Natural killer cell treated with Interleukin-12 subunit alpha and Interleukin-12 subunit beta and Interleukin-15 and Interleukin-18, amount 100 ng/mL, for 72 hours (primary cell): ENCODE measurements at places on chromosomes 1 and 21. TPM values are rescaled to one million over a fixed set of nuclear protein-coding genes. Genes with fewer than 3 reads are reported as not detected.

DNA sequence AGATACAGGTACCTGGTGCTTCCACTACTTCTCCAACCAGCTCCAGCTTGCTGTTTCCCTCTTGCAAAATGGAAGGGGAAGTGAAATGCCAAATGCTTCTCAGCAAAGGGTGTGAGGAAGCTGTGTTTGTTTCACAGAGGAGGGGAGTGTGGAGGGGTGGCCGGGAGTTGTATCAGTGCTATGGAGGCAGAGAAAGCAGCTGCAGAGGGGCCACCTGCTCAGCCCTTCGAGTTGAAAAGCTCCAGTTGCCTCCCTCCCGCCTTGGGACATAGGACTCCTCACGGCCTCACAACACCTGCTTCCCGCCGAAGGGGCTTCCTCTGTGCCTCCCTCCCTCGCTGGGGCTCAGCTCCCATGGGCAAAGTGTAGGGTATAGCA, 12.1 kb upstream of the LINGO4 start:
- no peak overlapping the region for H3K4me3 ChIP-seq
- H3K4me1 ChIP-seq = peaks cover 45% of the 10 kb centered on the region
- peak; percentile 46 for DNase-seq

NBPF4 gene
- total RNA-seq = not detected

- peak; percentile 38 for DNase-seq
- H3K27ac ChIP-seq = peak overlapping the region; percentile 32
- no peak overlapping the region for H3K4me3 ChIP-seq
- no peaks in the 10 kb centered on the region for H3K36me3 ChIP-seq
- peaks cover 9% of the 10 kb centered on the region for H3K27me3 ChIP-seq
Measured at GRCh38 chr1:234533975-234534876, 55.2 kb upstream of the TARBP1 start.

GRCh38 chr1:227998374-227999055, 8.3 kb upstream of the WNT3A start:
- peak; percentile 51 for DNase-seq
- peaks cover 8% of the 10 kb centered on the region for H3K27me3 ChIP-seq
- H3K27ac ChIP-seq = no peak overlapping the region
- no peak overlapping the region for H3K4me3 ChIP-seq
- H3K4me1 ChIP-seq = no peaks in the 10 kb centered on the region

DYNLT4 gene
- total RNA-seq = not detected

DNA sequence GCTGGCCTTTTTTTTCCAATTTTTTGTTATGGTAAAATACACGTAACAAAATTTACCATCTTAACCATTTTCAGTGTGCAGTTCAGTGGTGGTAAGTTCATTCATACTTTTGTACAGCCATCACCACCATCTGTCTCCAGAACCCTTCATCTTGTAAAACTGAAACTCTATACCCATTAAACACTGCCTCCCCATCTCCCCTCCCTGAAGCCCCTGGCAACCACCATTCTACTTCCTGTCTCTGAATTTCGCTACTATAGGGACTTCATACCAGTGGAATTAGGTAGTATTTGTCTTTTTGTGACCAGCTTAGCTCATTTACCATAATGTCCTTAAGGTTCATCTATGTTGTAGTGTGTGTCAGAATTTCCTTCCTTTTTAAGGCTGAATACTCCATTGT, 8.7 kb downstream of the PKNOX1 start:
- H3K36me3 ChIP-seq = peaks cover 5% of the 10 kb centered on the region
- no peak for DNase-seq

DNA sequence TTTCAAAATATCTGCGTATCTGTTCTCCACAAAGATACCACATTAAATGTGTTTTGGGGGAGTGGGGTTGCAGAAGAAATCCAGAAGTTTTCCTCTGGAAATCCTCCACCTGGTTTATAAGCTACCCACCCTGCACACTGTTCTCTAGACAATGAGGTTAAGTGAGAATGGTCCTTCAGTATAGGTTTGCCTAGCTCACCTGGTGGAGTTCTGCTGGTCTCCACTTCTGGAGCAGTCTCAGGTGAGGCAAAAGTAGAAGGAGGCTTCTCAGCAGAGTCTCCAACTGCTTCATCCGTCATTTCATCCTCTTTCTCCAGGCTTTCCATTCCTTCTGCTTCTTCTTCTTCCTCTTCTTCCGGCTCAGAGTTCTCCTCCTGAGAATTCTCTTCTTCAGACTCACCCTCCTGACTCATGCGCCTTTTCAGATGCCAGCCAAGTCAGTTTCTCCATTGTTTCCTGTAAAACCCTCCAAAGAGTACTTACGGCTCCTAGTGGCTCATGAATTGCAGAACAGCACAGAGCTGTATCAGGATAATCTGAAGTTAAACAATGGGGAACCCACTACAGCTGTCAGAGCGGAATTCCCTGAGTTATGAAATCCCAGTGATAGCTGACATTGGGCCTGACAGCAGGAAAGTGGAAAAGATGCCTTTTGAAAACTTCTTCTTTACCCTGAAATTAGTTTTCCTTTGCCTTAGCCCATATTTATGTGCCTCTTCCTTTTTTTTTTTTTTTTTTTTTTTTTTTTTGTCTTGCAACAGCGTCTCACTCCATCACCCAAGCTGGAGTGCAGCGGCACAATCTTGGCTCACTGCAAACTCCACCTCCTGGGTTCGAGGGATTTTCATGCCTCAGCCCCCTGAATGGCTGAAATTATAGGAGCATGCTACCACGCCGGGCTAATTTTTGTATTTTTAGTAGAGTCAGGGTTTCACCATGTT, 38.5 kb downstream of the MSTO1 start:
- no peak overlapping the region for H3K4me3 ChIP-seq
- H3K36me3 ChIP-seq = no peaks in the 10 kb centered on the region
- H3K4me1 ChIP-seq = peaks cover 3% of the 10 kb centered on the region
- peaks cover 5% of the 10 kb centered on the region for H3K27me3 ChIP-seq
- H3K27ac ChIP-seq = no peak overlapping the region

MAB21L3 gene
- not detected for total RNA-seq

DNA sequence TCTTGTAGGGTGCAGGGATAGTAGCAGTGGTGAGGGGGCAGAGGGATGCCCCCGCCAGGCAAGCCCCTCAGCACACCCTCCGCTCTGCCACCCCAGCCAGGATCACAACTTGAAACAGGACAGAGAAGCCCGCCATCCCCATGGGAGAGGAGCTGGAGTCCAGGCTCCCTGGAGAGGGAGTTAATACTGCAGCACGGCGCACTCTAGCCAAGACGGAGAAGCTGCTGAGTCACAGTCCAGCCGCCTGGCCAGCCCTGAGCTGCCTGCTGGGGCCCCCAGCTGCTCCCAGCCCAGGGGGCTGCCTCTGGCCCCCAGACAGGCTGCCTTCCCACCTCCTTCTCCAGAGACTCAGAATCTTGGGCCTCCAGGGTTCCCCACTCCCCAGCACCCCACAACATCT, 87.2 kb downstream of the SYT2 start:
- H3K4me1 ChIP-seq = peaks cover 24% of the 10 kb centered on the region
- no peak overlapping the region for H3K27ac ChIP-seq
- H3K27me3 ChIP-seq = peaks cover 6% of the 10 kb centered on the region
- no peak for DNase-seq
- no peaks in the 10 kb centered on the region for H3K36me3 ChIP-seq

DNA sequence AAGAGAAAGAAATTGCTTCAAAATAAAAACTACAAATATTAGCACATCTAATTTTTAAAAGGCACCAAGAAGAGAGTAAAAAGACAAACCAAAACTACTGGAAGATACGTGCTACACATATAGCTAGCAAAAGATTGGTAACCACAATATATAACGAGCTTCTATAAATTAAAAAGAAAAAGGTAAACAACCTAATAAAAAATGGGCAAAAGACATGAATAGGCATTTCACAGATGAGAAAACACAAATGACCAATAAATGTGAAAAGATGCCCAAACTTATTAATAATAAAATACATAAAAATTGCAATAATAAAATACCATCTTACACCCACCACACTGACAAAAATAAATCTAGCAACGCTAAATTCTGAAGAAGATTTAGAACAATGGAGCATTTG, 26.2 kb downstream of the LEMD1 start:
- H3K4me3 ChIP-seq = no peak overlapping the region
- peaks cover 23% of the 10 kb centered on the region for H3K27me3 ChIP-seq
- no peaks in the 10 kb centered on the region for H3K4me1 ChIP-seq
- no peaks in the 10 kb centered on the region for H3K36me3 ChIP-seq

ALX3 gene
- total RNA-seq = not detected

DNA sequence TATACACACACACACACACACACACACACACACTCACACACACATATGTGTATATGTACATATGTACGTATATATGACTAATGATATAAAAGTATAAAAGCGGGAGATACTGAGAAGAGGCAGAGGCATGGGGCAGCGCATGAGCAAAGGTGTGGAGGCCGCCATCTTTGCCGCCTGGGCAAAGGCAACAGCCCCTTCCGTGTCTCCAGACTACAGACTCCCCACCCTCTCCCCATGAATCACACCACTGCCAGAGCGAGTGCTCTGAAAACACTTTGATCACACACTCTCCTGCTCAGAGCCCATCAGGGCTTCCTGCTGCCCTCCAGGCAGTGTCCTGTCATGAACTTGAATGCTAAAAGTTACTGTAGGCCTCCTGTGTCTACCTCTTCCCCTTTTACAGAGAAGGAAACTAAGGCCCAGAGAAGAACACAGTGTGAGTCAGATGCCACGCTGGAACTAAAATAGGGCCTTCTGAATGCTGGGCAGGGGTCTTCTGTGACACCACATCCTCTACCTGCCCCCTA, 54.7 kb upstream of the SSBP3 start:
- peaks cover 34% of the 10 kb centered on the region for H3K4me1 ChIP-seq
- no peak for DNase-seq
- H3K27ac ChIP-seq = peak overlapping the region; percentile 37

GRCh38 chr1:112702067-112702395, 4.9 kb downstream of the RHOC start:
- DNase-seq = no peak
- H3K27me3 ChIP-seq = no peaks in the 10 kb centered on the region
- peak overlapping the region; percentile 91 for H3K27ac ChIP-seq
- peaks cover 9% of the 10 kb centered on the region for H3K36me3 ChIP-seq

KCNJ6 gene
- total RNA-seq = not detected

- DNase-seq = no peak
- peaks cover 29% of the 10 kb centered on the region for H3K4me1 ChIP-seq
- H3K4me3 ChIP-seq = no peak overlapping the region
Measured at GRCh38 chr1:96730574-96731298, 9.2 kb downstream of the PTBP2 start.

- H3K27ac ChIP-seq = peak overlapping the region; percentile 95
- H3K4me1 ChIP-seq = peaks cover 56% of the 10 kb centered on the region
- no peaks in the 10 kb centered on the region for H3K27me3 ChIP-seq
- peaks cover 51% of the 10 kb centered on the region for H3K36me3 ChIP-seq
- no peak for DNase-seq
- H3K4me3 ChIP-seq = peak overlapping the region; percentile 80
Measured at GRCh38 chr21:14617871-14618270, 71.8 kb upstream of the SAMSN1 start.

- no peaks in the 10 kb centered on the region for H3K4me1 ChIP-seq
- H3K36me3 ChIP-seq = no peaks in the 10 kb centered on the region
- DNase-seq = no peak
- no peak overlapping the region for H3K4me3 ChIP-seq
- H3K27me3 ChIP-seq = peaks cover 4% of the 10 kb centered on the region
Measured at GRCh38 chr1:5565281-5566125, 426.7 kb downstream of the NPHP4 start.

GRCh38 chr1:112722601-112723510, 7.7 kb upstream of the PPM1J start:
- DNase-seq = peak; percentile 34
- peaks cover 8% of the 10 kb centered on the region for H3K27me3 ChIP-seq
- peaks cover 5% of the 10 kb centered on the region for H3K4me1 ChIP-seq
- no peak overlapping the region for H3K4me3 ChIP-seq
- no peaks in the 10 kb centered on the region for H3K36me3 ChIP-seq

- H3K4me1 ChIP-seq = peaks cover 13% of the 10 kb centered on the region
- no peak overlapping the region for H3K27ac ChIP-seq
- no peak for DNase-seq
Measured at GRCh38 chr1:198278943-198279342, 122.1 kb downstream of the NEK7 start.

DNA sequence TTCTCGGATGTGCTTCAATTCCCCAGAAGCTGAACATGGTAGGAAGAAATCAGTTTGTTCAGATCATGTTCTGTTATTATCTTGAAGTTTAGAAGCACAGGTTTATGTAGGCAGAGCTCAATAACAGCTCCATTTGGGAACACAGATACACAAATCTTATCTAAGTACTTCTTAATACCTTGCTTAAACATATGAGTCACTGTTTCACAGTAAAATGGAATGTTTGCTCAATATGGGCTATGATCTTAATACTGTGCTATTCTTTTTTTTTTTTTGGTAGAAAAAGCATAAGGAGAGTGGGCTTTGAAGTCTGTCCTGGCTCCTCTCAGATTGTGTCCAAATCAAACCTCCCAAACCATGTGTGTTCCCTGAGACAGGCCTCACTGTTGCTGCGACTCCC, 13.4 kb downstream of the PROK1 start:
- no peaks in the 10 kb centered on the region for H3K27me3 ChIP-seq
- no peaks in the 10 kb centered on the region for H3K4me1 ChIP-seq
- H3K27ac ChIP-seq = no peak overlapping the region
- no peak overlapping the region for H3K4me3 ChIP-seq

DNA sequence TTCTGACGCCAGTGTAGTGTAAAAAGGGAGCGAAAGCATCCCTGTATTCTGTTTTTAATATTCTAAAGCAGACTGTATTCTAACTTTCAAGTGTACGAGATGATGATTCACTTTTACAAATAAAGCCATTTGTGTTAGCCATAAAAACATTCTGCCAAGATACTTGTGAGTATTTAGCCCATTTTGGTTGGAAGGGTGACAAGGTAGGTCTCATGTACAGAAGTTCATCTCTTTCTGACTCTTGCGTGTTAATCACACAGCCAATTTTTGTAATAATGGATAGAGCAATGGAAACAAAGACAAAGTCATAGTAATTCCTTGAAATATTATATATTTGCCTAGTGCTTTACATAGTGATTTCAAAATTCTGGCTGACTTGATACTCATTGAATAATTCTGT, 125.3 kb upstream of the GREM2 start:
- H3K36me3 ChIP-seq = no peaks in the 10 kb centered on the region
- H3K27ac ChIP-seq = no peak overlapping the region
- H3K27me3 ChIP-seq = peaks cover 2% of the 10 kb centered on the region
- H3K4me3 ChIP-seq = no peak overlapping the region

GRCh38 chr1:117634631-117635030, 28.8 kb downstream of the TENT5C start:
- peaks cover 9% of the 10 kb centered on the region for H3K27me3 ChIP-seq
- no peak overlapping the region for H3K4me3 ChIP-seq
- no peak for DNase-seq
- H3K4me1 ChIP-seq = peaks cover 33% of the 10 kb centered on the region
- H3K27ac ChIP-seq = peak overlapping the region; percentile 65
- H3K36me3 ChIP-seq = peaks cover 4% of the 10 kb centered on the region

CRYAA gene
- total RNA-seq = not detected

POU3F1 gene
- 0.93 TPM for total RNA-seq
